NCI-H1048 (cell line): ENCODE measurements at places on chromosomes 16 and 17.

GRCh38 chr17:61836266-61837174, 26.8 kb downstream of the BRIP1 start:
- DNase-seq = no peak

DNA sequence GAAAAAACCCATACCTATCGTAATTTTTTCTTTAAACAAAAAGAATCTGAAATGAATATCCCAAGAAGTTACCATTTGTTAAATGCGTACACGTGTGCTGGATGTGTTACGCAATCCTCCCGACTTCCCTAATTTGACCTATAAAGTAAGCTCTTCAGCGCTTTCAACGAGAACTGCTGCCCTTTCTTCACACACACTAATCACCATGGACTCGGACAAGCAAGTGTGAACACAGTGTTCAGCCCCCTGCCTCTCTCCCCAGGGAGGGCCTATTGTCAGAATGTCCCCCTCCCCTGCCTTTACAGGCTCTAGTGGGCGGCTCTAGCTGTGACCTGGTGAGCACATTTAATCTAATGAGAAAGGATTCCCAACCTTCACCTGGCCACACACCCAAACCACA, 216.1 kb downstream of the CEP112 start:
- no peak for DNase-seq

- DNase-seq = no peak
These were observed 93.1 kb upstream of the RBFOX1 start for GRCh38 chr16:7239547-7239946.

DNA sequence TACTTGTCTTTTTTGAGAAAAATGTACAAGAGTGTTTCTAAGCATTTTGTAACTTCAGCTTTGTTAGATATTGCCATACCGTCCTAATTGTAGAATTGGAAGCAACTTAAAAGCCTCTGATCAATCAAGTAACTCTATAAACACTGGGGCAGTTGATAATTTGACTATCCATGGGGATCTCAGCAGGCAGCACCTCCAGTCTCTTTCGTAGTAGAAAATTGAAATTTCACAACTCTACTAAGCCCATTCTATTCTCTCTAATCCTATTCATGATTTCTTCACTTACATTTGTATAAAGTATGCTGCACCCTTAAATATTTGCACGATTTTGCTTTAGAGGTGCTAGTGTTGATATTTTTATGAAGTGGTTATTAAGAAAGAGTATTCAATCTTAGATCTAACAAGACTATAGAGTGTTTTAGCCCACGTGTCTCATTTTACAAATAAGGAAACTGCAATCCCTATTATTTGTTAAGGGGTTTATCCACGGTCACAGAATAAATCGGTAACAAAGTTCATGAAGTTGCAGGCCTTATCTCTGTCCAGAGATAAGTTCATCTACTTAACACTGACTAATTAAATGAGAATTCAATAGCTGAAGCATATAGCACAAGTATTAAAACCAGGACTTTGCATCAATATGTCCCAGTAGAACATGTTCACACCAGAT, 10.9 kb downstream of the ABCA6 start:
- no peak for DNase-seq

GRCh38 chr17:27762527-27763305, 37.6 kb downstream of the NOS2 start:
- no peak for DNase-seq

DNA sequence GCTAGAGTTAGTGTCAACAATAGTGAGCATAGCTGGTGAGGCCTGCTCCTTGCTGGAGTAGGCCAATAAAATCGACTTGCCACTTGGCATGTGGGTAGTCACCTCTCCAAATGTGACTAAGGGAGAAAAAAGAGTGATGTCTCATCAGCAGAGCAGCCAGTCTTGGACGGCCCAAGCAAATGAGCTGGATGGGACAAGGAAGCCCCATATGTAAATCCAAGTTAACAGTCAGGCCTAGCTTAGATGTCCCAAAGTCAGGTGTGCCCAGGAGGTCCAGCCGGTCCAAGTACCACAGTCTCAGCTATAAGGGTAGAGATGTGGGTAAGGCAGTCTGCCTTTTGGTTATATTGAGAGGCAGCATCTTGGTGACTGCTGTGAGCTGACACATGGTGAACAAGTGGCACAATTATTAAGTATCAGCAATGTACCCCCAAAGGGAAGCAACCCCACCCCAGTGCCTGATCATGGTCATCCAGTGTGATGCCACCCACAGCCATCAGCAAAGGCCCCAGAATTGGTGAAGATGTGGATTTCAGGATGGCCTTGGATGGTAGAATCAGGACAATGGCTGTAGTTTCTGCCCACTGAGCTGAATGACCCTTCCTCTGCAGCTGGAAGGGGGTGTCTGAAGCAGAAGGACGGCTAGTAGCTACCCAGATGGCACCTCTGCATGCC, 83.4 kb downstream of the TNFRSF13B start:
- no peak for DNase-seq
